ENCODE measurements at places on chromosomes 12 and 14.

DNA sequence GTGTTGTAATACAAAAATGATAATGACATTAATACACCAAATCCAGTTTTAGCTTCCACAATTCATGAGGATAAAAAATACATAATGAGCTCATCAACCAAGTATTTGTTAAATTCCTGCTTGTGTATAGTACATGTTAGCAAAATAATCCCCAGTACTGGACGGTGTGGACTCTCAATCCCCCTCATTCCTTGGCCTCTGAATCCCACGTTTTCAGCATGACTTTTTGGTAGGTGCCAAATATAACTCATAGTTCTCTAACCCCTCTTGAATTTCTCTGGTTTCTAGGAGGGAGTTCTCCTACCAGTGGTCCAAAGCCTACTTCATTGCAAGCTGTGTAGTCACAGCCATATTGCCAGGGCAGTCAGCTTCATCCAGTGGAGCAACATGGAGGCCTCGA is 41.4 kb upstream of the EPS8 start:
- no peak for DNase-seq

DNA sequence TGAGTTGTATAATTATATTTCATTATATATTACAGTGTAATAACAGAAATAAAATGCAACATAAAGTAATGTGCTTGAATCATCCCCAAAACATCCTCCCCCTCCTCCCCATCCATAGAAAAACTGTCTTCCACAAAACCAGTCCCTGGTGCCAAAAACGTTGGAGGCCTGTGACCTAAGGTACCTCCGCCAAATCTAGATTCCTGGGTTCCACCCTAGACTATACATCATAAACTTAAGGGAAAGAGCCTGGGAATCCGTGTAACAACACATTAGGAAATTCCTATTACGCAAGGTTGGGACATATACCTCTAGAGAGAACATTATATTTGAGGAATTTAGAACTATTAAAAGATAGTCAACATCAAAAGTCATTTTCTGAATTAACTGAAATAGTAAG is 38.0 kb downstream of the SPPL3 start:
- DNase-seq: no peak

DNA sequence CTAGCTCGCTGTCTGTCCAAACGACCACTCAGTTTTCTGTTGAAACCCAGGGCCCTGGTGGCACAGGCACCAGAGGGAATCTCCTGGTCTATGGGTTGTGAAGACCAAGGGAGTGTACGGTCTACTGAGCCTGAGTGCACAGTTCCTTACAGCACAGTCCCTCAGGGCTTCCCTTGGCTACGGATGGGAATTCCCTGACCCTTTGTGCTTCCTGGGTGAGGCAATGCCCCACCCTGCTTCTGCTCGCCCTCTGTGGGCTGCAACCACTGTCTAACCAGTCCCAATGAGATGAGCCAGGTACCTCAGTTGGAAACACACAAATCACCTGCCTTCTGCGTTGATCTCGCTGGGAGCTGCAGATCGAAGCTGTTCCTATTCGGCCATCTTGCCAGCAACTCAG is 22.6 kb downstream of the GPHN start:
- no peak for DNase-seq

- no peak for DNase-seq
Measured at GRCh38 chr12:75137896-75138295, 71.7 kb downstream of the KCNC2 start.

GRCh38 chr12:54549774-54550451 is 512 bp downstream of the PDE1B start:
- peak; percentile 17 for DNase-seq

Data from stimulated activated CD4-positive, alpha-beta T cell treated with anti-CD3 and anti-CD28 coated beads, Interleukin-4, amount 100 ng/mL, for 48 hours (primary cell).